ENCODE measurements at places on chromosomes 7 and 10. TPM values are rescaled to one million over a fixed set of nuclear protein-coding genes. Genes with fewer than 3 reads are reported as not detected.

The GRID2IP gene
- polyA plus RNA-seq = not detected

The KCP gene
- polyA plus RNA-seq = not detected

The TRIL gene
- not detected for polyA plus RNA-seq

The C10orf53 gene
- not detected for polyA plus RNA-seq

DNA sequence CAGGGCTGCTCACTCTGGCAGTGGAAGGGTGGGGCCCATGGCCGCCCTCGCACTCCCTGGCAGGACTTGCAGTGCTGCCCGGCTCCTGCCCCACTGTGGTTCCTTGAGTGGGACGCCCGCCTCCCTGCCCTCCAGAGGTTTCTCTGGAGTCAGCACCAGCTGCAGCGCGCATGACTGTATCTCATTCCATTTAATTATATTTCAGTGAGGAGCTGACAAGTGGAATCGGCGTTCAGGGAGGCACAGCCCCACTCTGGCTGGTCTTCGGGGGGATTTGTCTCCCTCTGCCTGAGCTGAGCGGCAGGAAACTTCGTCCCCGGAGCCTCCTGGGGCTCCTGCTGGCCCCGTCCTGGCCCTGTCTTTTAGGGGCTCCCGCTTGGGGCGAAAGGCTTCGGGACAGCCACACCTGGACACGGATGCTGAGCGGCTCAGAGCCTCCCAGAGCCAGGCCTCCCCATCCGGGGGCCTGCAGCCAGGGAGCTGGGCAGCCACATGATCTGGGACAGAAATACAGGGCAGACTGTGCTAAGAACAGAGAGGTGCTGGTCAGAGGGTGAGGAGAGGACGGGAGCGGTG lies 75.3 kb upstream of the NKX6-2 start:
- DNase-seq = no peak

All from naive thymus-derived CD4-positive, alpha-beta T cell (primary cell).